SW 1271 (cell line): ENCODE measurements at places on chromosomes 16 and 17.

- DNase-seq = no peak
These were observed 113.3 kb downstream of the AATF start for GRCh38 chr17:37062021-37062420.

GRCh38 chr16:17342031-17342430 lies 128.7 kb downstream of the XYLT1 start:
- DNase-seq = no peak

GRCh38 chr17:80263253-80264204 lies 2.9 kb downstream of the RNF213 start:
- DNase-seq = no peak

DNA sequence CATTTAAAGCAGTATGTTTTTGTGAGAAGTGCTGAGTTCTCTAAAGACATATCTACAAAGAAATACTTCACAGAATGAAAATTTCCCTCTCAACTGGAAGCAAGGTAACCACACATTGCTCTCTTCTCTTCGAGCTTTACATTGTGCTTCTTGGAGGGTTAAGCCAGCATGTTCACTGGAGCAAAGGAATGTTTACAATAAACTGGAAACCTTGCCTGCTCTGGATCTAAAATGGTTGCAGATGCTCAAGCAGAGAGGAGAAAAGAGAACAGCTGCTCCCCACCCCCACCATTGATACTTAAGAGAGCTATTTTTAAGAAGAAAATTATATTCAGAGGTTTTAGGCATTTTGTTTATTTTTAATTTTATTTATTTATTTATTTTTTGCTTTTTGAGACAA lies 213.1 kb downstream of the CEP112 start:
- DNase-seq = no peak

GRCh38 chr16:85321509-85322271 lies 209.4 kb upstream of the CIBAR2 start:
- DNase-seq = no peak

DNA sequence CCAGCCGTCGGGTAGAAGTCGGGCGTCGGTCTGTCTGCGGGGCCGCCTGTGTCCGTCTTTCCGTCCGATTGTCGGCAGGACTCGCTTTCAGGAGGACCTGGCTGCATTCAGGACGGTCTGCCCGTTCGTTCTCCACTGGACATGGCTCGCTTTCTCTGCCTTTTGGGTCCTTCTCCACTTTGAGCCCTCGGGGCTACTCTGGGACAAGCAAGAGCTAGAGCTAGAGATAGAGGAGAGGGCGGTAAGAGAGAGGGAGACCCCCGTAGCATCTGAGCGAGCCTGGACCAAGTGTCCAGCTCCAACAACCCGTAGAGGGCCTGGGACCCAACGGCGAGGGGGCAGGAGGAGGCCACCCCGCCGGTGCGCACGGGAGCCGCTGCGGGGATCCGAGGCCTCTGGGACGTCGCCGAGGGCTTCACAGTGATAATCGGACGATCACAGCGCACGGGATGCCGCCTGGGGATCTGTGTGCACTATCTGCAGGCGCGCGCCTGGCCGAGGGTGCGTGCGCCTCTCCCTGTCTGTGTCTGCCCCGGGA lies 4.5 kb downstream of the TBX4 start:
- no peak for DNase-seq

DNA sequence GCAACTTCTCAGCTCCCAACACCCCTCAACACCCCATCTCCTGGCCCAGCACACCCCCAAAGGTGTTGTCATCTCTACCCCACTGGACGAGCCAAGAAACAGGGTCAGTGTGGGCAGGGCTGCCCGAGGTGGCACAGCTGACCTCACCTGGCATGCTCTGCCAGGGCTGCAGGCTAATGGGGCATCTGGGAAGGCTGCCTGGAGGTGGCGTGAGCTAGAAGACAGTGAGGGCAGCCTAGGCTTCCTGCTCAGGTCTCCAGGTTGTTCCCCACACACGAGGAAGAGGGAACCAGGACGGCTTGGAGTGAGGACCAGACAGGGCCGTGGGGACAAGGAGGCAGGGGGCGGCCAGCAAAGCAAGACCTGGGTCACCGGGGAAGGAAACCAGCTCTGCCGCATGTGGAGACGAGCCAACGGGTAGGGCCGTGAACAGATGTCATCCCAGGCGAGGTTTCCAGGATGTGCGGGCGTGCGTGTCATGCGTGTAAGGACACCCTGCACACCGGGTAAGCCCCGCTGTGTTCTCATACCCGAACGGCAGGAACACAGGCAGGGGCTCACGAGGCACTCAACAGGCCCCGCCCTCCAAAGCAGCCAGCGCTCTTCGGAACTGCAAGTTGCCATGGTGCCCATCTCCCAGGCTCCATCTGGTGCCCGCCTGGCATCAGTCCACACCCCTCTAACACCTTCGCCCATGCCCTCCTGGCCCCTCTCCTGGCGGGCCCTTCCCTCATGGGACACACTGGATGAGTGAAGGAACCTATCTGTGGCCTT lies 29.6 kb upstream of the PVALEF start:
- no peak for DNase-seq

- DNase-seq = no peak
These were observed 20.9 kb downstream of the ENGASE start for GRCh38 chr17:79095345-79096055.

GRCh38 chr17:79834565-79835469 lies 4.4 kb downstream of the CBX4 start:
- no peak for DNase-seq

DNA sequence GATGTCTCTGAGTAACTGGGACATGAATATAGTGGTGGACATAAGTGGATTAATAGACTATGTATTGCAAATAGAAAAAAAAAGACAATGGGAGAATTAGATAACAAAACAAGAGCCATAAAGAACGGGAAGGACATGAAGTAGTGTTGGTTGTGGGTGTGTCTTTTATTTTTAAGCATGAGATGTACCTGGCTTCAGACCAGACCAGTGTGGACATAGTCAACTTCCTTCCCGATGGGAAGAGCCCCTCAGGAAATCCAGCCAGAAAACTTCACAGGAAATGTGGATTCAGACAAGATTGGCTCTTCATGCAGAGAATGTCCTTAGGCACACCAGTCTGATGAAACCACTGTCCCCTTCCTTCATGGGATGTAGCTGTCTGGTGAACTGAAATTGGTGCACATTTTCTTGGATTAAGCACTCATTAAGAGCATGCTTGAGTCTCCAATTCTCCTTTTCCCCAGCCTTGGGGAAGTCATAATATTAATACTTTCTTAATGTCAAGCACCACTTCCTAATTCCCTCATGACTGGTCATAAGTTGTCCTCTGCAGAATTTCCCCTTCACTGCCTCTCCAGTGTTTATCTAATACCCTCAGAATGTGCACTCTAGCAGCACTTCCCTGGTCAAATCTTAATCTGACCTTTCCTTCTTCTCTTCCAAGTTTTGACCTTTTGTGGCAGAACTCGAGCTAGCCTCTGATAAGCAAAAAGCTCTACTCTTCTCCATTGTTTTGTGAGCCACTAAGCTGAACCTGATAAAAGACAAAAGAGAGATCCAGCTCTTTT lies 350.6 kb upstream of the MAF start:
- no peak for DNase-seq

GRCh38 chr16:10652730-10653590 lies 41.8 kb downstream of the TEKT5 start:
- no peak for DNase-seq
